ENCODE measurements at places on chromosomes 11 and 22. TPM values are rescaled to one million over a fixed set of nuclear protein-coding genes. Genes with fewer than 3 reads are reported as not detected.
A peak's percentile ranks its signal among the peaks of the same experiment; 100 is the strongest.

- peak; percentile 34 for DNase-seq
These were observed 45.2 kb downstream of the LGR4 start for GRCh38 chr11:27427183-27427980.

- peak; percentile 80 for DNase-seq
These were observed 13.5 kb downstream of the CD59 start for GRCh38 chr11:33722590-33723234.

DNA sequence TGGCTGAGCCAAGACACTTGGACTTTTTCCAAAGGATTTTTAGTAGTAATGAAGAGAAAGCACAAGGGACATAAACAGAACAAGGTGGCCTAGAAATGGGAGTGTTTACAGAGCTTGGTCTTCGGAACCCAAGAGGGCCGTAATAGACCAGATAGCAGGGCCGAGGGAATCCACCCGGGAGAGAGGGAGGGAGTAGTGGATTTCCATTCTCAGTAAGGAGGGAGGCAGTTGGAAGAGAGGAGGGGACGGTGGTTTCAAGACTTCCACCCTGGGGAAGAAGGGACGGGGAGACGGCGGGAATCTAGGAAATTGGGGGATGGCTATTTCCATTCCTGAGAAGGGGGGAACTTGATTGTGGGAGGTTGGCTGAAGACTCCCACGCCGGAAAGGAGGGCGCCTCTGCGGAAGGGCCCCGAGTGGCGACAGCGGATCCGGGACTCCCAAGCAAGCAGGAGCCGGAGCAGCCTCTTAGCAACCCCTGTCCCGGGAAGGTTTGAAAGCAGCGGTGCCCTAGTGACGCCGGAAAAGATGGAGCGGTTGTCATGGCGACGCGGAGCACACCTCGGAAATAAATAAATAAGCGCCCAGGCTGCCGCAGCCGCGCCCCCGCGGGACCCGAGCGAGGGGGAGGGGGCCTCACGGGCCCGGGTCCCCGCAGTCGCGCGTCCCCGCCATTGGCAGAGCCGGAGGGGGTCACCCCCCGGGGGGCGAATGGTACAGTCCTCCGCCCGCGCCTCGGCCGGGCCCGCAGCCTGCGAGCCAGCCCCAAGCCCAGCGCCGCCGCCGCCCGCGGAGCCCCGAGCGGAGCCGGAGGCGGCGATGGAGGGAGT, 31.6 kb downstream of the EIF3F start:
- DNase-seq, result peak; percentile 69

- no peak for DNase-seq
These were observed 14.6 kb upstream of the MYRF start for GRCh38 chr11:61737636-61738386.

DNA sequence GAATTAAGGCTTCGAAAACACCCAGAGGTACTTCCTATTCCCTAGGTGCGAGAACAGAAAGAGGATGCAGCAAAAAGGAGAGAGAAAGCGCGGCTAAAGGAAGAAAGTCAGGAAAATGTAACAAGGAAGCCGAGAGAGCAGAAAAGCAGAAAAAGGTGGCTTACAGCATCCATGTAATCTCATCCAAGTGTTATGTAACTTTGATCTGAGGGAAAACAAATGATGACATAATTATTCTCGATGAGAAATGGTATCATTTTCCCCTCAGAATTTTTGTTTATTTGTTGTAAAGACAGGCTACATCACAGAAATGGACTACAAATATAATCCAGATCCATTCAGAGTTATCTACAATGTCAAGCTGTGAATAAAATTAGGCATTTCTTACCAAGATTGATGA, 69.1 kb upstream of the APOA1 start:
- DNase-seq, result no peak

LINC01488 gene
- not detected for total RNA-seq

HBB gene
- total RNA-seq, result not detected

MMP8 gene
- under 0.01 TPM for total RNA-seq
